Non-pigmented ciliary epithelial cell (primary cell): ENCODE measurements at places on chromosomes 1 and 21.

GRCh38 chr1:1319646-1319941 is 4.9 kb downstream of the INTS11 start:
- no peak for DNase-seq

- DNase-seq = no peak
These were observed 13.7 kb downstream of the MRAP start for GRCh38 chr21:32312326-32312725.

DNA sequence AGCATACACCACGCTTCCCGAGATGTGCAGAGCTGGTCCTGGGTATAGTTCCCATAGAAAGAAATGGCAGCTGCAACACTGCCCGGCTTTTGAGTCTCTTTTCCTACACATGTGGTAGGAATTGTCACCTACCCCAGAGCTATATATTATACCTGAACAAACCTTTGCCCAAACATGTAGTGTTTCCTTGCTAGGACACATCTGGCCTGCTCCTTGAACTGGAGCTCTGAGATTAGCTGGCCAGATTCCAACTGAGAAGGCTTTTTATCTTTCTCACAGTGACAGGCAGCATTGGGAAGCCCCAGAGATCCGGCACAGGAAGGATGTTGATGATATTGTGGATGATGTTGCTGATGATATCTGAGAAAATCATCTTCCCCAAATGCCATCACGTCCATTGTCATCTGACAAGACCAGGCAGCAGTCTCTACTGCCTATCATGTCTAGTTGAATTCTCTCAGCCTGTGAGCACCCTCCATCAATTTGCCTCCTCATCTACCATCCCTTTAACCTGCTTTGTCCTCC is 115.0 kb upstream of the SMYD2 start:
- DNase-seq = no peak

DNA sequence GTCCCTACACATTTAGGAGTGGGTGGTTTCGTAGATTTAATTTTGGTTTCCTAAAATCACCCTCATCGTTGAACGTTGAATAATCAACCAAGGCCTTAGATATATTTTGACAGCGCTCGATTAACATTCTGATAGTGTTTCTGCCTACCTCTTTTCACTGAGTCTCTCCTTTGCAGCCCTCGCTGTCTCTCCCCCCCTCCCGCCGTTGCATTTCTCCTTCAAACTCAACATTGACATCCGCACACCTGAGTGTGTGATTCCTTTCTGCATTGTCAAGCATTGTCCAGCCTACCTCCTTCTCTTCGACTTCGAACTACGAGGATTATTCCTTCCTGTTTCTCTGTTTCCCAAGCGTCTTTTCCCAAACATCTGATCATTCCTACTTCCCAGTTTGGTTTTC is 1.8 kb upstream of the ADAMTS1 start:
- DNase-seq = no peak

DNA sequence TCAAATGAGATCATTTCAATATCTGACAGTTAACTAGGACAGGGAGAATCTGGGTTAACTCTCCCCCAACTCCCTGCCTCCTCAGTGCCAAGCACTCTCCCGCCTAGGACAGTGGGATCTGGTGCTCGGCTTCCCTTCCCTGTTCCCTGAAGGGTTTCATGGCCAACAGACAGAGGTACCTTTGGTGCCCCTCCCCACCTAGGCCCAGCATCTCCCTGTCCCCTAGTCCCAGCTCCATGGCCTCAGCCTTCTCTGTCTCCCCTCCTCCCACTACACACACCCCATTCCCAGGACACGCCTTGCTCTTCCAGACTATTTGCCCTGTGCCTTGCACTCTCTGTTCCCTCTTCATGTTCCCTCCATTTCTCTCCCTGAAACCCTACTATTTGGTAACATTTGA is 77.1 kb downstream of the CD247 start:
- DNase-seq = no peak

DNA sequence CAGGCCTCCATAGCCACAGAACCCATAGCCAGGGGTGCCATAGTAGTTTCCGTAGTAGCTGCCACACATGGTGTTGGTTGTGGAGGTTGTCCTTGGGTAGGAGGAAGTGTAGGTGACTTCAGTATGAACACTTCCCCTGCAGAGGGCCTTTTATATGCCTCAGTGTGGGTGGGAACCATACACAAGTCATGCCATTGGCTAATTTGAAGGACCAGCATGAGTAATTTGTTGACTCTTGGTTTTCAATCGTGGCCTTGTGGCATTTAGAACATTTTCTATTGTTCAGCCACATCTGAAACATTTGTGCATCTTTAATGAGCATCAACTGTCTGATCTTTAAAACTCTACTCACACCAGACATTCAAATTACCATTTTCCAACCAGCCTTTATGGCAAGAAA is at the start of gene KRTAP6-1:
TSS of gene KRTAP6-1 (minus strand) at position 95 of the 400 bp plus-strand sequence. CDS start at position 69, 26 bp downstream.
- no peak for DNase-seq

DNA sequence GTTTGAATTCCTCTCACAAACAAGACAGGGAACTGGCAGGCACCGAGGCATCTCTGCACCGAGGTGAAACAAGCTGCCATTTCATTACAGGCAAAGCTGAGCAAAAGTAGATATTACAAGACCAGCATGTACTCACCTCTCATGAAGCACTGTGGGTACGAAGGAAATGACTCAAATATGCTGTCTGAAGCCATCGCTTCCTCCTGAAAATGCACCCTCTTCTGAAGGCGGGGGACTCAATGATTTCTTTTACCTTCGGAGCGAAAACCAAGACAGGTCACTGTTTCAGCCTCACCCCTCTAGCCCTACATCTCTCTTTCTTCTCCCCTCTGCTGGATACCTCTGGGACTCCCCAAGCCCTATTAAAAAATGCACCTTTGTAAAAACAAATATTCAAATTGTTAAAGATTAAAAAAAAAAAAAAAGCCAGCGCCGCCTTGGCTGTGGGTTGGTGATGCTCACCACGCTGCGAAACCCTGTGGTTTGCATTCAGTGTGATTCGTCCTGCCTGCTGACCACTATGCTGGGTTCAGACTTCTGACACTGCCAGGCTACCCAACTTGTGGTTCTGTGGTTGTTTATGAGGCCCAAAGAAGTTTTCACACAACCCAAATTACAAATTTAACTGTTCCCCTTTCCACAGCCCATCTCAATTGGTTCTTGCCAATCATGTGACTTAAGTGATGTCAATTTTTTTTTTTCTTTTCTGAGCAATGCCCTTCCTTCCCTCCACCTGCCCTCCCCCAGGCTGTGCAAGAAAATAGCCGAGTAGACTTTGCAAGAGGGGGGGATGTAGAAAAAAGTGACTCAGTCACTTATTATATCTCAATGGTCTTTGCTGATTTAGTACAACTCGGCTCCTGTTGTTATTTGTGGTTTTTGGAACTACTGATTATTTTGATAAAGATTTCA is at the start of gene RUNX1:
TSS of gene RUNX1 (minus strand) at position 597 of the 912 bp plus-strand sequence.
- DNase-seq = peak; percentile 83

DNA sequence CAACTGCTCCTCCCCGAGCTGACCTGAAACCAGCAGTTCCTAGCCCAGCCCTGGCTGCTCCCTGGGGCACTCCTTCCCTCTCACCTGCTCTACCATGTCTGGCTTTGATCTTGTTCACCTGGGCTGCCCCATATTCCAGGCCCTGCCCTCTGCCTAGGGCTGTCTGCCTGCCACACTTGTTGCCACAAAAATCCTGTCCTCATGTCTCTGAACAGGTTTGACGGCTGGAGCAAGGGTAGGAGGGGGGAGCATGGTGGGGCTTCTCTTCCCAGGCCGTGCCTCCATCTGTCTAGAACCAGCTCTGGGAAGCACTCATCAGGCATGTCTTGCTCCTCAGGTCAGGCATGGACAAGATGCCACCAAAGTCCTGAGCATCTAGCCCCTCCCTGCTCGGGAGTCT is 44.3 kb upstream of the WNT2B start:
- DNase-seq = no peak
